Liver (tissue), 10 donors: ENCODE measurements at places on chromosomes 16 and 17. TPM values are rescaled to one million over a fixed set of nuclear protein-coding genes. Genes with fewer than 3 reads are reported as not detected.

GRCh38 chr16:8880839-8881510 lies 1.2 kb upstream of the LITAFD start:
- H3K27ac ChIP-seq = no peak overlapping the region
- peaks cover 3% of the 10 kb centered on the region for H3K4me1 ChIP-seq
- H3K4me3 ChIP-seq = no peak overlapping the region

- H3K4me3 ChIP-seq = no peak overlapping the region
- peaks cover 5% of the 10 kb centered on the region for H3K4me1 ChIP-seq
- H3K27me3 ChIP-seq = no peaks in the 10 kb centered on the region
- no peak overlapping the region for H3K27ac ChIP-seq
- DNase-seq = no peak
These were observed 15.9 kb downstream of the ADPRM start for GRCh38 chr17:10713318-10713717.

DNA sequence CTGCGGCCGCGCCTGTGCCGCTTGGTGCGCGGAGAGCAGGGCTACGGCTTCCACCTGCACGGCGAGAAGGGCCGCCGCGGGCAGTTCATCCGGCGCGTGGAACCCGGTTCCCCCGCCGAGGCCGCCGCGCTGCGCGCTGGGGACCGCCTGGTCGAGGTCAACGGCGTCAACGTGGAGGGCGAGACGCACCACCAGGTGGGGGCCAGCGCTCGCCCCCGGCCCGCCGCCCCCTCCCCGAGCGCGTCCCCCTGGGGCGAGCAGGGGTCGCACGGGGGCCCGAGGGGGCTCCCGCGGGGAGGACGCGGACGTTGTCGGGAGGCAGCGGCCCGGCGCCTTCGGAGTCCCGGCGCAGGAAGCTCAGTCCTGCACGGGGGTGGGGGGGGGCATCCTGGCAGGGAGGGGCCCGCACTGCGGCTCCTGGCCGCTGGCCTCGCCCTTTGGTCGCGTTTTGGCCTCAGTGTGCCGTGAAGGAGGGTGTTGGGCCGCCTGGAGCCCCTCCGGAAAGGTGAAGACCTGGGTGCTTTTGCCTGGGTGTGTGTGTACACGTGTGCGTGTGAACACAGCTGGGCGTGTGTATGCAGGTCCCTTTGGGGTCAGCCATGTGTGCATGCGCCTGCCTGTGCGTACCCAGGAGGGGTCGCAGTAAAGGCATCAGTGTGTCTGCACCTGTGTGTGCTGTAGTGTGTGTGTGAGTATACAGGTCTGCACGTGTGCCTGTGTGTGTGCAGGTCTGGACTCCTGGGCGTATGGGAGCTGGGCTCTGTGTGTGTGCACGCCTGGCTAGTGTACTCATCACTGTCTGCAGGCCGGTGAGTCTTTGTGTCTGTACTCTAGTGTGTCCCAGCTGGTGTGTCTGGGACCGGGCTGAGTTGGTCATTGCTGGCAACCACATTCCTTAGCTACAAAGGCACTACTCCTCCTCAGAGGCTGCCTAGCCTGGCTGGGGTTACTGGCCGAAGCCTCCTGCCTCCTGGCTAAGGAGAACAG lies 615 bp downstream of the NHERF2 start:
- peaks cover 24% of the 10 kb centered on the region for H3K4me1 ChIP-seq
- H3K36me3 ChIP-seq = no peaks in the 10 kb centered on the region
- H3K27ac ChIP-seq = peak overlapping the region; percentile 65
- H3K27me3 ChIP-seq = no peaks in the 10 kb centered on the region
- H3K4me3 ChIP-seq = peak overlapping the region; percentile 89

- no peak overlapping the region for H3K27ac ChIP-seq
- no peaks in the 10 kb centered on the region for H3K36me3 ChIP-seq
- no peaks in the 10 kb centered on the region for H3K27me3 ChIP-seq
- no peak for DNase-seq
These were observed 9.6 kb downstream of the ITGA2B start for GRCh38 chr17:44379887-44380286.

DNA sequence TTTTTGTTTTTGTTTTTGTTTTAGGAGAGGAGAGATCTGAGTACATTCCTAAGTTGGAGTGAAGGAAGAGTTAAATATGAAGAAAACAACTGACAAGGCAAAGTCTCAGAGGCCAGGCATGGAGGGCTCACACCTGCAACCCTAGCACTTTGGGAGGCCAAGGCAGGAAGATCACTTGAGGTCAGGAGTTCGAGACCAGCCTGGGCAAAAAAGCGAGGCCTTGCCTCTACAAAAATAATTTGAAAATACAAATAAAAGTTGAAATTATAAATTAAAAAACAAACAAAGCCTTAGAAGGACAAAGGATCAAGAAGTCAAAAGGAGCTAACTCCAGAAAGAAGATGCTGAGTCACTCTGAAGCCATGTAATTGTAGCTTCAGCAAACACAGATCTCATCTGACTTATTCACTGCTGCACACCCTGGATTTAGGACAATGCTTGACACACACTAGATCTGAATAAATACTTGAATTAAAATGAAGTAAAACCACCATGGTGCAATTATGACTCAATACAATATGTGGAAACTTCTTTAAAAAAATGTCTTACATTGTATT lies 9.1 kb downstream of the CEP20 start:
- DNase-seq = no peak
- H3K36me3 ChIP-seq = peaks cover 16% of the 10 kb centered on the region
- no peak overlapping the region for H3K27ac ChIP-seq
- no peaks in the 10 kb centered on the region for H3K27me3 ChIP-seq

DNA sequence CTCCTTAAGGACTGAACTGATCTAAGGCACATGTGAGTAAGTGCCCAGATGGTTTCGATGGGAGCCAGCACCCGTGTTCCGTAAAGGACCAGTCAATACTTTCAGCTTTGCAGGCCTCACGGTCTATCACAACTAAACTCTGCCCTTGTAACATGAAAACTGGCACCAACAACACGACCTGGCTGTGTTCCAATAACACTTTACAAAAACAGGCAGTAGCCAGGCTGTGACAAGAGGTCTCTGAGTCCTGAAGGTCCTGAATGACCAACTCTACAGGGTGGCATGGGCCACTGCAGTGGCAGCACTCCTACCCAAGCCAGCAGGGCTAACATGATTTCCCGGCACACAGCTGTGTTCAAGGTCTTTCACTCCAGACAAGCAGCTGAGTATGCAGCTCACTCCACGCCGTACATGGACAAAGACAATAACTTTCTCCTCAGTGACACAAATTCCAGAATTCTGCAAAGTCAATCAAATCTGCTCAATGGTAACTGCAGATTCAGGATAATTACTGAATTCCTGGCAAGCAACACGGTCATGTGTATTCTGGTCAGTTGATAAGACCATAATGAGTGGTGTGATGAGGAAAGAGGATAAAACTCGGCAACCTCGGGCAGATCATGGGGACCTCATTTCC lies 15.3 kb downstream of the NPLOC4 start:
- H3K36me3 ChIP-seq = peaks cover 43% of the 10 kb centered on the region
- DNase-seq = no peak
- no peaks in the 10 kb centered on the region for H3K27me3 ChIP-seq
- no peak overlapping the region for H3K4me3 ChIP-seq
- H3K4me1 ChIP-seq = peaks cover 17% of the 10 kb centered on the region

- DNase-seq = no peak
- no peak overlapping the region for H3K27ac ChIP-seq
- no peaks in the 10 kb centered on the region for H3K27me3 ChIP-seq
- H3K4me1 ChIP-seq = no peaks in the 10 kb centered on the region
These were observed 46.8 kb upstream of the PSMD7 start for GRCh38 chr16:74249846-74250245.

- DNase-seq = no peak
- H3K4me3 ChIP-seq = no peak overlapping the region
- H3K36me3 ChIP-seq = no peaks in the 10 kb centered on the region
- no peaks in the 10 kb centered on the region for H3K27me3 ChIP-seq
These were observed 8.5 kb downstream of the KRT37 start for GRCh38 chr17:41415833-41416335.

DNA sequence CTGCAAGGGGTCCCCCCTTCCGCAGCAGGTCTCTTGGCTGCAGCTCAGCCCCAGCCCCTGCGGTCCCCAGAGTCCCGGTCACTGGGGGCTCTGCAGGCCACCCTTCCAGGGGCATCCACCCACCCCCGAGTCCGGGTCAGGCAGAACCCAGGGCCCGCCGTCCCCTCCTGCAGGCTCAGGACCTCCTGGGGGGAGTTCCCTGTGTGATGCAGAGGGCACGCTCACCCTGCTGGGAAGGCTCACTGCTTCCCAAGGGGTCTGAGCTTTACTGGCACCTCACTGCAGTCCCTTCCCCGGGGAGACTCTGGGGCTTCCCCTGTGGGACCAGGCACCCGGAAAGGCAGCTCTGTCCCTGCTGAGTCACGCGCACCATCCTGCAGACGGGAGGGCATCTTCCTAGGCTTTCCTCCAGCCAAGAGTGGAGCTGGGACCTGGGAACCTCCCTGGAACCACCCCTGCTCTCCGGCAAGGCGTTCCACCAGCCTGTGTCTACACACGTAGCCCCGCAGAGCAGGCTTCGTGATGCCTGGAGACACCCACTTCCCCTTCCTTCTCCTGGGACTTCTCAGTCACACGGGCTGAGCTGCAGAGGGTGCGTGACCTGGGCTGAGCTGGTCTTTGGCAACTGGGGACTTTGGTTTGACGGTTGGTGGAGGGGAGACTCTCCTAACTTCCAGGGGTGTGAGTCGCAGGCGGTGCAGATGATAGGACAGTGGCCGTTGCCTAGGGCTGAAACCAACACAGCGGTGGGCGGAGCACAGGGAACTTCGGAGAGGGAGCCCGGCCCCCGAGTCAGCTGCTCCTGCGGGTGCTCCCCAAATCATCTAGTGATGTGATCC lies 23.4 kb downstream of the SLC25A10 start:
- H3K4me3 ChIP-seq = no peak overlapping the region
- H3K4me1 ChIP-seq = peaks cover 23% of the 10 kb centered on the region
- H3K27me3 ChIP-seq = no peaks in the 10 kb centered on the region

DNA sequence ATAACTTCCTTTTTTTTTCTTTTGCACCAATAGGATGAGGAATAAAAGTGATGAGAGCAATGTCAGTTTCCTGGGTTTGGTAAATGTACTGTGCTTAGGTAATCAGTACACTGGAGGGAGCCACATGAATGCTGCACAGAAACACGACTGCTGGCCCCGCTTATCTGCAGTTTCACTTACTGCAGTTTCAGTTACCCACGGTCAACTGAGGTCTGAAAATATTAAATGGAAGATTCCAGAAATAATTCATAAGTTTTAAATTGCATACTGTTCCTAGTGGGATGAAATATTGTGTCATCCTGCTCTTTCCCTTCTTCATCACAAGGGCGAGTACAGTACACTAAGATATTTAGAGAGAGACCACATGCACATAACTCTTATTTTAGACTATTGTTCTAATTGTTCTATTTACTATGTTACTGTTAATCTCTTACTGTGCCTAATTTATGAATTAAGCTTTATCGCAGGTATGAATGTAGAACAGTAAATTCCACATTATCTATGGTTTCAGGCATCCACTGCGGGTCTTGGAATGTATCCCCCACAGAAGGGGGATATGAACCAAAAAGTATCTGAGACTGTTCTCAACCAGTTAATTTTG lies 6.4 kb upstream of the LGALS3BP start:
- peak overlapping the region; percentile 74 for H3K27ac ChIP-seq
- H3K4me1 ChIP-seq = peaks cover 2% of the 10 kb centered on the region
- H3K4me3 ChIP-seq = no peak overlapping the region
- no peaks in the 10 kb centered on the region for H3K27me3 ChIP-seq
- peaks cover 5% of the 10 kb centered on the region for H3K36me3 ChIP-seq

GRCh38 chr16:46897471-46897870 lies 13.3 kb downstream of the GPT2 start:
- peaks cover 22% of the 10 kb centered on the region for H3K4me1 ChIP-seq
- no peak overlapping the region for H3K27ac ChIP-seq
- no peak overlapping the region for H3K4me3 ChIP-seq
- H3K36me3 ChIP-seq = peaks cover 16% of the 10 kb centered on the region
- no peaks in the 10 kb centered on the region for H3K27me3 ChIP-seq

- no peak overlapping the region for H3K27ac ChIP-seq
- no peaks in the 10 kb centered on the region for H3K27me3 ChIP-seq
- DNase-seq = no peak
- no peaks in the 10 kb centered on the region for H3K36me3 ChIP-seq
These were observed 15.3 kb downstream of the CYTH1 start for GRCh38 chr17:78766743-78767294.

DNA sequence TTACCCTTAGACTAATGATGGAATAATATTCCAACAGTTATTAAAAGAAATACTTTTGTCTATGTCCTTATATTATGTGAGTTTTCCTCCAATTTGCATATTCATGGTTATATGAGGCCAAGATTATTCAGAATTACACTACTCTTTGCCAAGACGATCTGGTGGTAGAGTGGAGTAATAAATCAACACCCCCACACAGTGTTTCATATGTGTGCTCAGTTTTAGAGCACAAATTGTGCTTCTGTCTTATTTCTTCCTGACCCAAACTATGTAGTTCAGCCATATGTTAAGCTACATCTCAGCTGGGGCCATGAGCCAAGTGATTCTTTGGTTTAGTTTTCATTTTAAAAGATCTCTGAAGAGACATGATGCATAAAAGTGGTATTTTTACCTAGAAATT lies 26.9 kb upstream of the PPM1E start:
- no peak overlapping the region for H3K27ac ChIP-seq
- no peaks in the 10 kb centered on the region for H3K27me3 ChIP-seq
- no peak overlapping the region for H3K4me3 ChIP-seq
- H3K4me1 ChIP-seq = no peaks in the 10 kb centered on the region
- no peak for DNase-seq
- no peaks in the 10 kb centered on the region for H3K36me3 ChIP-seq

DNA sequence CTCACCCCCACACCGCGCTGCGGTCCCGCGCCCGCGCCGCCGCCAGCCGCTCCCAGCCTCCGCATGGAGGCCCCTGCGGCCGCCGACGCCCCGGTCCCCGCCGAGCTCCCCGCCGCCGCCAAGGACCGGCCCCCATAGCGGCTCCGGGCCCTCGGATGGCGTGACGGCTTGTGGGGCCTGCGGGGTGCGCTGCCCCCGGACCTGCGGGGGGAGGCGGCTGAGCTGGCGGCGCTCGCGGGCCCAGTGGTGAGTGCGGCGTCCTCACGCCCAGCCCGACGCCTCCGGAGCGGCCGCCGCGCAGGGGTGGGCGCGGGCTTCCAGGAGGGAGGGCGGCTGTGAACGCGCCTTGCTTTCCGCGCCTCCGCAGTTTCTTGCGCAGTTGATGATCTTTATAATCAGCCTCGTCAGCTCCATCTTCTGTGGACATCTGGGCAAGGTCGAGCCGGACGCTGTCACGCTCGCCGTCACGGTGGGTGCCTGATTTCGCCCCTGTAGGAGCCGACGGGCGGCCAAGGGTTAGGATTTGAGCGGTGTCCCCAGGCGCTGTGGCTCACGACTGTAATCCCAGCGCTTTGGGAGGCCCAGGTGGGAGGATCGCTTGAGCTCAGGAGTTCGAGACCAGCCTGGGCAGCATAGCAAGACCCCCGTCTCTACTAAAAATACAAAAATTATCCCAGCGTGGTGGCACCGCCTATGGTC lies 46.4 kb downstream of the SLC47A1 start:
- peaks cover 2% of the 10 kb centered on the region for H3K36me3 ChIP-seq
- peak overlapping the region; percentile 59 for H3K4me3 ChIP-seq
- H3K4me1 ChIP-seq = peaks cover 8% of the 10 kb centered on the region

Gene SMTNL2
- polyA plus RNA-seq = 0.13 TPM

Gene PERCC1
- polyA plus RNA-seq = not detected

Gene ZNF750
- 0.02 TPM for polyA plus RNA-seq

Gene FOXO3B
- polyA plus RNA-seq = 0.63 TPM

Gene SLC38A8
- polyA plus RNA-seq = 0.22 TPM

Gene AARS1
- polyA plus RNA-seq = 53.7 TPM

Gene CACNG4
- not detected for polyA plus RNA-seq

Gene ZNF287
- 1.2 TPM for polyA plus RNA-seq
